B cell (primary cell): ENCODE measurements at places on chromosomes 16 and 17.

DNA sequence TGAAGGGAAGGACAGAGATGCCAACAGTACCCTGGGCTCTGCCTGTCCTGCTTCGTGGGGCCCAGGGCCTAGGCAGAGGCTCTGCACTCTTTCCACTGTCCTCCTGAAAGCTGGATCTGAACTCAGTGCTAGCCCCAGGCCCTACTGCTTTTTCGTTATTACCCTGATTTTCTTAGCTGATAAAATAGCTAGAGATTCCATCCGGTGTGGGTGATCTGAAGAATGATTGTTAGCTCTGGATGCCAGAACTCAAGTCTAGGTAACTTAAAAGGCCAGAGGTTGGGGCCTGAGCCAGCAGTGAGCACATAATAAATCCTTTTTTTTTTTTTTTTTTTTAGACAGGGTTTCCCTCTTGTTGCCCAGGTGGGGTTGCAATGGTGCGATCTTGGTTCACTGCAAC lies 1.8 kb upstream of the MYBBP1A start:
- no peak for DNase-seq
- H3K4me3 ChIP-seq = no peak overlapping the region
- H3K36me3 ChIP-seq = peaks cover 10% of the 10 kb centered on the region
- H3K27me3 ChIP-seq = no peaks in the 10 kb centered on the region

- H3K4me3 ChIP-seq = no peak overlapping the region
- H3K27ac ChIP-seq = peak overlapping the region; percentile 94
- no peaks in the 10 kb centered on the region for H3K36me3 ChIP-seq
- H3K4me1 ChIP-seq = peaks cover 49% of the 10 kb centered on the region
- DNase-seq = peak; percentile 60
These were observed 1.4 kb upstream of the VAMP2 start for GRCh38 chr17:8163978-8164814.

- DNase-seq = no peak
- H3K4me3 ChIP-seq = no peak overlapping the region
- no peak overlapping the region for H3K27ac ChIP-seq
- no peaks in the 10 kb centered on the region for H3K36me3 ChIP-seq
These were observed 116.6 kb downstream of the C16orf95 start for GRCh38 chr16:87200637-87201036.

GRCh38 chr16:29784157-29784556 lies 6.1 kb downstream of the ZG16 start:
- no peak for DNase-seq
- no peak overlapping the region for H3K4me3 ChIP-seq
- H3K27ac ChIP-seq = no peak overlapping the region
- peaks cover 8% of the 10 kb centered on the region for H3K4me1 ChIP-seq

GRCh38 chr16:71526111-71526631 lies at the start of gene CHST4:
Gene CHST4 (plus strand): TSS chr16:71526426. CDS start chr16:71536678, 10,252 bp downstream.
- H3K27me3 ChIP-seq = peaks cover 37% of the 10 kb centered on the region
- DNase-seq = no peak
- H3K36me3 ChIP-seq = no peaks in the 10 kb centered on the region

- H3K36me3 ChIP-seq = no peaks in the 10 kb centered on the region
- H3K27me3 ChIP-seq = no peaks in the 10 kb centered on the region
- DNase-seq = no peak
- H3K4me3 ChIP-seq = no peak overlapping the region
- peaks cover 15% of the 10 kb centered on the region for H3K4me1 ChIP-seq
These were observed 43.3 kb upstream of the CHMP6 start for GRCh38 chr17:80948019-80948975.

DNA sequence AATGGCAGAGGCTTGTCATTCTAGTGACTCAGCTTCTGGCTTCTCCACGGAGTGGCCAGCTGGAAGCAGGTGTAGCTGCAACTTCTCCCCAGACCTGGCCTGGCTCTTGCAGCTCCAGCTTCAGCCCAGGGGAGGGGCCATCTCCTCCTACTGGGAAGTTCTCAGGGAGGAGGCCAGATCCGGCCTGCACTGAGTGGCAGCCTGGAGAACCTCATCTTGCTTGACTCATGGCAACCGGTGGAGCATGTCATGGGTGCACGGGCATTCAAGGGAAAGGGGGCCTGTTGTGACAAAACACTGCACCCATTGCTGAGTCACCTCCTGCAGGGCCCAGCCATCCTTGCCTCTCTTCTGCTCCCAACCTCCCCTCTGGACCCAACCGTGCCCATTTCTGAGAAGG lies 273.9 kb upstream of the MAF start:
- H3K27ac ChIP-seq = no peak overlapping the region
- H3K36me3 ChIP-seq = no peaks in the 10 kb centered on the region
- no peaks in the 10 kb centered on the region for H3K4me1 ChIP-seq
- DNase-seq = no peak
- H3K27me3 ChIP-seq = no peaks in the 10 kb centered on the region

DNA sequence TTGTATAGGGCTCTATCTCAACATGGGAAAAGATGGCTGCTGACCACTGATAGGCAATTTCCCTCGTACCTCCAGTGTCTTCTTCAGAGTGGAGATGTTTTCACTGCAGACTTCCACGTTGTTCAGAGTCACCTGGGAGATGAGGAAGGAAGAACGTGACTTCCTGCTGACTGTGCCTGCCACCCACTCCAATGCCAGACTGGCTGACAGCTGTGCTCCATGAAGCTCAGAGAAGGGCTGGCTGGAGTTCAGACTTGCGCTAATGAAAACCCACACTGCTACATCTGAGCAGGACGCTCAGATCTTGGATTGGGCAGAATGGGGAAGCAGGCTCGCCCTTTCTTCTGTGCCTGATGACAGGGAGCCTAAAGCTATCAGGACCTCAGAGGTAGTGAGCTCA lies 33.1 kb downstream of the COG4 start:
- no peak overlapping the region for H3K27ac ChIP-seq
- DNase-seq = no peak
- no peaks in the 10 kb centered on the region for H3K27me3 ChIP-seq
- H3K4me1 ChIP-seq = no peaks in the 10 kb centered on the region

DNA sequence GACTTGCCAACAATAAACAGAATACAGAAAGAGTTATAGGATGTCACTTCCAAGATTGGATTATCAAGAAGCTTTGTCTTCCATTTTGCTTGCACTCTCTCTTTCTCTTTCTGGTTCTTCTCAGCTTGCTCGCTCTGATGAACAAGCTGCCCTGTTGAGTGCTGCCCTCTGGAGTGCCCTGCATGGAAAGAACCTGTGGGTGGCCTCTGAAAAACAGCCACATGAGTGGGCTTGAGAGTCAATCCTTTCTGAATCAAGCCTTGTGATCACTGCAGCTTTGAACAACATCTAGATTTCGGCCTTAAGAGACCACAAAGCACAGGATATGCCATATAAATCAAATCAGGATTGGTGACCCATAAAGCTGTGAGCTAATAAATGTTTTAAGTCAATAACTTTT lies 185.1 kb downstream of the KIF2B start:
- H3K27ac ChIP-seq = no peak overlapping the region
- no peak for DNase-seq
- no peak overlapping the region for H3K4me3 ChIP-seq
- no peaks in the 10 kb centered on the region for H3K4me1 ChIP-seq
